ENCODE measurements at places on chromosomes 2 and 18. TPM values are rescaled to one million over a fixed set of nuclear protein-coding genes. Genes with fewer than 3 reads are reported as not detected.

DNA sequence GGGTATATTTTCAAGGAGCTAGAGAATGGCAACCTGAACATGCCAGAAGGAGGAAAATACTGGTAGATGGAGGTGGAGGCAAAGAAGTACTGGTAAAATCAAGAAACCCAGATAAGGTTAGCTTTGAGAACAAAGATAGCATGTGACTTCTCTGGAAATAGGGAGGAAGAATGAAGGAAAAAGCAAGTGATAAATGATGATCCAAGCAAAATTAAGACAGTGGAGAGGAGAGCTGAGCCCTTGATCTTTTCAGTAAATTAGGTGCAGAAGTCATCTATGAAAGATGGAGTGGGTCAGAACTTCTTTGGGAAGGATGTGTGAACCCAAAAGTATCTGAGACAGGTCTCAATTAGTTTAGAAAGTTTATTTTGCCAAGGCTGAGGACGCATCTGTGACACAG, 25.7 kb upstream of the AFTPH start:
- no peak for DNase-seq
- H3K4me3 ChIP-seq: no peak overlapping the region
- H3K27me3 ChIP-seq: no peaks in the 10 kb centered on the region

DNA sequence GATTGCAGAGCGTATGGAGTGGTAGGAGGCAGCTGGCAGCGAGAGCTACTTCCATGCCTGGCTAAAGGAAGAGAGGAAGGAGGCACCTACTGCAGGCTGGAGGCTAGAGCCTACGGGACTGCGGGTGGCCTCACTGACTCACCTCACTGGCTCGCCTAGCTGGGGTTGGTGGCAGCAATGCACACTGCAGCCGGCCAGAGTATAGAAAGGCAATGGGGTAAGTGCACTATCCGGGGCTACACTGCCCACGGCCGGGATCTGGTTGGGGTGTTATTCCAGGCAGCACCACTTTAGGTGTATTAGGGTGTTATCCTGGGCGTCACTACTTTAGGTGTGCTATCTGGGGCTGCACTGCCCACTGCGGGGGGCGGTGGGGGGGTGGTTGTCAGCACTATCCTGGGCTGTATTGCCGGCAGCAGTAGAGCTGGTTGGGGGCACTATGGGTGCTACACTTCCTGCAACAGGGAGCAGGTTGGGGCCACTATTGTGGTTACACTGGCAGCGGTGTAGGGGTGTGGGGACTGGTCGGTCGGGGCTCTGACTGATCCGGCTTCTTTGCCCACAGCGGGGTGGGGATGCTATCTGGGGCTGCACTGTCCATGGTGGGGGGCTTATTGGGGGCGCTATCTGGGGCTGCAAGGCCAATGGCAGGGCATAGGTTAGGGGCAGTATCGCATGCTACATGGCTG, 33.3 kb upstream of the ANKRD62 start:
- no peak for DNase-seq
- H3K36me3 ChIP-seq: no peaks in the 10 kb centered on the region
- no peak overlapping the region for H3K27ac ChIP-seq
- H3K27me3 ChIP-seq: no peaks in the 10 kb centered on the region

DNA sequence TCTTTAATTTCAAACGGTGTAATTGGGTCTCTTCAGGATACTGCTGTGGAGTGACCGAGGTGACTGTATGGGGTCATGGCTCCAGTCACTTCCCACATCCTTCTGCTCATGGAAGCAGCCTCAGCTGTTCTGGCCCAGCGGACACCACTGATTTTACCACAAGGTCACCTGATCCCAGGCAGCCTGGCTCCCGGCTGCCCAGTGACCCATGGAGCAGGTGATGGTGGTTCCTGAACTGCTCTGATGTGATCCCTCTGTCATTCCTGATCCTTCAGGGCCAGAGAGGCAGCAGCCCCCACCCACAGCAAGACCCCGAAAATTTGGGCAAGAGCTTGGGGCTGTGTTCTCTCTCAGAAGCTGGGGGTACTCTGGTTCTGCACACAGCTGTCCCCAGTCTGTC, 35.5 kb upstream of the HS6ST1 start:
- DNase-seq: no peak
- no peak overlapping the region for H3K27ac ChIP-seq
- H3K36me3 ChIP-seq: no peaks in the 10 kb centered on the region

DNA sequence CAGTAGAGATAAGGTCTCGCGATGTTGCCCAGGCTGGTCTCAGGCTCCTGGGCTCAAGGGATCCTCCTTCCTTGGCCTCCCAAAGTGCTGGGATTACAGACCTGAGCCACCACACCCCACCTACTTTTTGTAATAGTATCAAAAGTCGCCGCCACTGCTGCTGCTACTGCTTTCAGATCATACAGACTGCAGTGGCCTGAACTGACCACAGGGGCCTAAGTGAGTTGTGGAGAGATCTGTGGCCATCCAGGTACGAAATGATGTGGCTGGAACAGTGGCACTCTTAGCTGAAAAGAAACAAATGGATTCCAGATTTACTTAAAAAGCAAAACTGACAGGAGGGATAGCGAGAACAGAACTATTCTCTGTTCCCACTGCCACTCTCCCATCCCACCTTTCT, 32.9 kb upstream of the POMC start:
- no peaks in the 10 kb centered on the region for H3K36me3 ChIP-seq
- DNase-seq: no peak
- H3K4me1 ChIP-seq: no peaks in the 10 kb centered on the region

DNA sequence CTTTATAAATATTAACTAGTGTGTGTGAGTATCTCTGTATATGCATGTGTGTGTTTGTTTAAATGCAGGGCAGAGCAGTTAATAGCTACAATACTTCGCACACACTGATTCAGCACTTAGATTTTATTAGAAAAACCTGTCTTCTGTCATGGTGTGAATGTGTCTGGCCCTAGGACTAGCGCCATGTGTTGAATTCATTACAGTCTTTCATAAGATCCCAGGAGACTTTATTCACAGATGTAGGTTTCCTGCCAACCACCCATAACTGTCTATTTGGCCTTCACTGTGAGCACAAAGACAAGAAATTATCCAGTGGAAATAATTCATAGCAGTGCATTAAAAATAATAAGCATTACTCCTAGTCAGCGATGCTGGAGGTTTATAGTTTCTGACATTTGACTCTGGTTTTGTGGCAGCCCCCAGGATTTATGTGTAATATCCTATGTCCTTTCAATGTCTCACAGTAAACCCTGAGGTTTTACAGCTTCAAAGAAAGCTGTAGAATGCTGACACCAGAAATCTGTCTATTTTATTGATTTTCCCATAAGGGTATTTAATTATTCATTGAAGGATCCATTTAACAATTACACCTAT, 93.9 kb downstream of the ZNF804A start:
- H3K4me1 ChIP-seq: no peaks in the 10 kb centered on the region
- no peak overlapping the region for H3K4me3 ChIP-seq

DNA sequence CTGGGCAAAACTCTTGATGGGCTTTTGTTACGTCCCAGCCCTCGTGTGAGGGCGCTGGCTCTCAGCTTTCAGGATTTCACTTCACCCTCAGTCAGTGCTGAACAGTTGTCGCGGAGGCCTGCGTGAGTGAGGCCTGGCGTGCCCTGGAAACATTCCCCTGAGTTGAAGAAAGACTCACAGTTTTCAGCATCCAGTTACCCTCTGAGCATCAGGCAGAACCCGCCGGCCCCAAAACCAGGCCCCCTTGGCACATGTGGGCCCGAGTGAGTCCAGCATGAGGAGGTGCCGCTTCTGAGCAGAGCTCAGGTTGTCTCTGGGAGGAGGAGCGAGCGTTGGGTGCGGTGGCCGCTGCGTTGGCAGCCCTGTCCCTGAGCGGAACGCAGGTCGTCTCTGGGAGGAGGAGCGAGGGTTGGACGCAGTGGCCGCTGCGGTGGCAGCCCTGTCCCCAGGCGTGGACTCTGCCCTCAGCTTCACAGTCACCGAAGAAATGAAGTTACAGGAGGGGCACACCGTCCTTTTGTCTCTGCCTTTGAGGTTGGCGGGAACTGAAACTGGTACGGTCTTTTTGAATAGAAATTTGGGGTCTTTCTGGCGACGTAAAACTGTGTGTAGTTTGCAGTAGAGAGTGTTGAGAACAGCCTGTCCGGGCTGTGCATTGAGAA, at the start of gene NEU4:
NEU4 (plus strand) TSS at position 473 of the 662 bp plus-strand sequence. CDS start 5,292 bp downstream, outside the sequence.
- H3K36me3 ChIP-seq: no peaks in the 10 kb centered on the region
- no peak for DNase-seq
- peak within 1 kb of the TSS; percentile 60 for H3K27ac ChIP-seq
- H3K4me1 ChIP-seq: peaks cover 27% of the 10 kb centered on the region
- no peak within 1 kb of the TSS for H3K4me3 ChIP-seq

- DNase-seq: no peak
- no peak overlapping the region for H3K4me3 ChIP-seq
- no peaks in the 10 kb centered on the region for H3K4me1 ChIP-seq
- H3K36me3 ChIP-seq: no peaks in the 10 kb centered on the region
- no peak overlapping the region for H3K27ac ChIP-seq
Observed at GRCh38 chr18:12420821-12421421, 13.2 kb downstream of the PRELID3A start.

DNA sequence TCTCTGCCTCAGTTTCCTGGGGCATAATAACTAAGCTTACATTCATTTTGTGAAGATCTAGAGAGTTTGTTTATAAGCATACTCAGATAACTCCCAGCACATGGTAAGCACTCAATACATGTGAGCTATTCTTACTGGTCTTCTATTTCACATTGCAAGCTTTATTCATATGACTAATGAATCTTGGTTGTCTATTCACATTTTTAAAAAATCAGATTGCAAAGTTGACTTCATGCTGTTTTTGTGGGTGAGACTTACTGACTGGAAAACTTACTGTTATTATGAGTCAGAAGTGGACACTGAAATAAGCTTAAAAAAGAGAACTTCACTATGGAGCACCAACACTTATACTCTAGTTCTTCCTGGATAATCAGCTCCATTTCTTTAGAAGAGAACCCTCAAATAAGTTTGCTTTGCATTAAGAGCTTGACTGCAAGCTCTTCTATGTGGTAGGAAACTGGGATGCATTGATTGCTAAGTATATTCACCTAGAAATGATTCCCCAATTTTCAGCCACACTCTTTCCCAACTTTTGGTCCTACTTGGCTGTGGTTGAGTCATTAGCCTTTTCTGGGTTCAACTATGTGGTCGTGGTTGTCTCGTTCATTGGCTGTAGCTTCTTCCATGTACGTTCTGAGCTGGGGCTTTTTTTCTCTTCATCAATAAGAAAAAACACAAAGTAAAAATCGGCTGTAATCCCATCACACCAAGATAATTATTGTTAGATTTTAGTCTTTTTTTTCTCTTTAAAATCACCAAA, 29.5 kb upstream of the RBMS1 start:
- no peak for DNase-seq
- H3K36me3 ChIP-seq: no peaks in the 10 kb centered on the region
- H3K4me1 ChIP-seq: no peaks in the 10 kb centered on the region
- no peak overlapping the region for H3K4me3 ChIP-seq
- no peaks in the 10 kb centered on the region for H3K27me3 ChIP-seq
- no peak overlapping the region for H3K27ac ChIP-seq

GRCh38 chr2:160427629-160428404, 65.8 kb downstream of the RBMS1 start:
- H3K27ac ChIP-seq: peak overlapping the region; percentile 63
- peak; percentile 21 for DNase-seq
- H3K27me3 ChIP-seq: no peaks in the 10 kb centered on the region

GRCh38 chr2:95383635-95384027, 18.9 kb upstream of the FAHD2A start:
- H3K36me3 ChIP-seq: no peaks in the 10 kb centered on the region
- no peaks in the 10 kb centered on the region for H3K4me1 ChIP-seq
- no peak overlapping the region for H3K4me3 ChIP-seq

GRCh38 chr2:161417438-161418274, 1.6 kb downstream of the TBR1 start:
- H3K27me3 ChIP-seq: peaks cover 82% of the 10 kb centered on the region
- no peak overlapping the region for H3K4me3 ChIP-seq
- DNase-seq: no peak
- peaks cover 23% of the 10 kb centered on the region for H3K4me1 ChIP-seq
- H3K36me3 ChIP-seq: no peaks in the 10 kb centered on the region
- H3K27ac ChIP-seq: no peak overlapping the region

- DNase-seq: no peak
- no peaks in the 10 kb centered on the region for H3K27me3 ChIP-seq
- H3K27ac ChIP-seq: no peak overlapping the region
- no peaks in the 10 kb centered on the region for H3K36me3 ChIP-seq
Observed at GRCh38 chr2:179442206-179442605, 177.6 kb upstream of the SESTD1 start.

DNA sequence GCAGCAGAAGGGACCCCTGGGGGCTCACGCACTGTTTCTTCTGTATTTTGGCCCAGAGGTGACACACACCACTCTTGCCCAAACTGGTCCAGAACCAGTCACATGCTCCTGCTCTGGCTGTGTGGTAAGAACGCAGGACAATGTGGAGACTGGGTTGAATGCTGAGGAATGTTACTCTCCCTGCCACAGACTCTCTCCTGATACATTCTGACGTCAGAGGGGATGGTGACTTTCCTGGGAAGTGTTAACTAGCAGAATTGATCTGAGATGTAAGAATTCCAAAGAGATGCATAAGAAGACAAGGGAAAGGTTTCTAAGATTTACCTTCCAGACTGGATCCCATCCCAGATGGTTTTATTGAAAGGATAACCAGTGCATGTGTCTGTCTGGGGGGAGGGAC, 100.8 kb downstream of the ASB1 start:
- no peaks in the 10 kb centered on the region for H3K36me3 ChIP-seq
- no peak for DNase-seq
- no peak overlapping the region for H3K4me3 ChIP-seq
- H3K27ac ChIP-seq: no peak overlapping the region

GRCh38 chr2:96494188-96494587, 11.0 kb downstream of the NEURL3 start:
- no peaks in the 10 kb centered on the region for H3K27me3 ChIP-seq
- H3K4me3 ChIP-seq: no peak overlapping the region
- no peaks in the 10 kb centered on the region for H3K4me1 ChIP-seq
- no peaks in the 10 kb centered on the region for H3K36me3 ChIP-seq
- DNase-seq: no peak

GRCh38 chr18:60090170-60090569, 190.4 kb downstream of the PMAIP1 start:
- no peaks in the 10 kb centered on the region for H3K27me3 ChIP-seq
- no peaks in the 10 kb centered on the region for H3K4me1 ChIP-seq
- H3K27ac ChIP-seq: no peak overlapping the region
- H3K4me3 ChIP-seq: no peak overlapping the region
- no peak for DNase-seq
- no peaks in the 10 kb centered on the region for H3K36me3 ChIP-seq

- H3K36me3 ChIP-seq: no peaks in the 10 kb centered on the region
- no peaks in the 10 kb centered on the region for H3K27me3 ChIP-seq
- no peak overlapping the region for H3K27ac ChIP-seq
- H3K4me1 ChIP-seq: peaks cover 15% of the 10 kb centered on the region
- no peak for DNase-seq
Observed at GRCh38 chr2:28366496-28367282, 26.0 kb upstream of the FOSL2 start.

The FAHD2A gene
- total RNA-seq: 27.6 TPM

The EIF2AK2 gene
- total RNA-seq: 11.0 TPM

The NT5C1B gene
- not detected for total RNA-seq

The C2orf81 gene
- 0.24 TPM for total RNA-seq

The PSD4 gene
- total RNA-seq: 1.2 TPM

The POTEJ gene
- not detected for total RNA-seq

The BMPR2 gene
- 27.0 TPM for total RNA-seq

Measured in gastrocnemius medialis (tissue), 4 donors.